Thyroid gland (tissue), 4 donors: ENCODE measurements at places on chromosomes 12 and 14. TPM values are rescaled to one million over a fixed set of nuclear protein-coding genes. Genes with fewer than 3 reads are reported as not detected.

DNA sequence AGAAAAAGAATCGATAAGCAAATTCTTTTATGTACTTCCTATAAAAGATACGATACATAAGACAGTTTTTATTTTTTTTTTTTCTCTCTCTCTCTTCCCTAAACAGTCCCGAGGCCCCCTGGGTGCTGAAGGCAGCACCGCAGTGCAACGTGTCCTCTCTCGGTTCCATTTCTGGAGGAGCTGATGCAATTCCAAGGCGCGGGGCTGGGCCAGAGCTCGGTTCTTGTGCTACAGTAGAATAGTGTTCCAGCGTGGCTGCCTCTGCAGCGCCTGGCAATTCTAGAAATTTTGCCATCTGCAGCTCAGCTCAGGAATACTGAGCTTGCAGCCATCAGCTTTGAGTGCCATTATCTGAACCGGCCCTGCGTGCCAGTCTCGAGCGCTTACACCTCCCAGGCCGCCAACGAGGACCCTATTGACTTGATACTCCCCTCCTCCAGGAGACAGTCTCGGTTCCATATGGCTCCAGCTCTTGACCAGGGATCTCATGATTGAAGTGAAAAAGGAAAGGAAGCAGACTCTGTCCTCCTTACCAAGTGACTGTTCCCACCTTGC is 630 bp downstream of the ALDH1L2 start:
- DNase-seq: peak; percentile 35

GRCh38 chr14:90523961-90524875 is 127.4 kb downstream of the CALM1 start:
- DNase-seq: no peak

DNA sequence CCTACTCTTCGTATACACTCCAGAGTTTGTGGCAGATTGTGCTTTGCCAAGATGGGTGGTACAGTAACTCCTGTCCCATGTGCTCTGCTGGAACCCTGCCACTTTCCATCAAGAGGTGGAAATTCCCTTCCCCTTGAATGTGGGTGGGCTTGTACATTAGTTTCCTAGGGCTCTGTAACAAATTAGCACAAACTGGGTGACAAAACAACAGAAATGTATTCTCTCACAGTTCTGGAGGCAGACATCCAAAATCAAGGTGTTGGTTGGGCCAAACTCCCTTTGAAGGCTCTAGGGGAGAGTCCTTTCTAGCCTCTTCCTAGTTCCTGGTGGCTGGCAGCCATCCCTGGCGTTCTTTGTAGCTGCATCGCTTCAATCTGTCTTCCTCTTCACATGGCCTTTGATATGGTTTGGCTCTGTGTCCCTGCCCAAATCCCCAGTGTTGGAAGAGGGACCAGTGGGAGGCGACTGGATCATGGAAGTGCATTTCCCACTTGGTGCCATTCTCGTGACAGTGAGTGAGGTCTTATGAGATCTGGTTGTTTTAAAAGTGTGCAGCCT is 117.5 kb downstream of the VRK1 start:
- DNase-seq: no peak

GRCh38 chr12:10319388-10319787 is 11.7 kb downstream of the KLRD1 start:
- no peak for DNase-seq

The PELI2 gene
- 11.7 TPM for total RNA-seq

DNA sequence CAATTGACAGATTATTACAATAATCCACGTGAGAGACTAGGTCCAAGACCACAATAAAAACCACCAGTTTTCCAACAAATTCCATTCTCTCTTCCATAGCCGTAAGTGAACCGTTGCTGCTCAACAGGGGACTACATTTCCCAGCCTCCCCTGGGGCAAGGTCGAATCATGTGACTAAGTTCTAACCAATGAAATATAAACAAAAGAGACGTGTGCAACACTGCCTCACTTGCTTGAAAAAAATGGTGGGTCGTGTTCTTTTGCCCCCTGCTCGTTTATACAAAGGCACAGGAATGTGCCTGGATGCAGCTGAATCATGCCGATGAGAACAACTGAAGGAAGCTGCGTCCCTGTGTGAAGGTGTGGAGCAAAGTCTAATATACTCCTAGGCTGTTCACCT is 51.1 kb downstream of the HSPB8 start:
- no peak for DNase-seq

The TTC6 gene
- 0.13 TPM for total RNA-seq

The STAB2 gene
- total RNA-seq: 0.27 TPM

GRCh38 chr12:58500399-58500798 is 419.9 kb downstream of the LRIG3 start:
- DNase-seq: no peak

GRCh38 chr12:132886529-132887477 is 602 bp downstream of the CHFR start:
- no peak for DNase-seq

The CLEC14A gene
- total RNA-seq: 23.4 TPM

DNA sequence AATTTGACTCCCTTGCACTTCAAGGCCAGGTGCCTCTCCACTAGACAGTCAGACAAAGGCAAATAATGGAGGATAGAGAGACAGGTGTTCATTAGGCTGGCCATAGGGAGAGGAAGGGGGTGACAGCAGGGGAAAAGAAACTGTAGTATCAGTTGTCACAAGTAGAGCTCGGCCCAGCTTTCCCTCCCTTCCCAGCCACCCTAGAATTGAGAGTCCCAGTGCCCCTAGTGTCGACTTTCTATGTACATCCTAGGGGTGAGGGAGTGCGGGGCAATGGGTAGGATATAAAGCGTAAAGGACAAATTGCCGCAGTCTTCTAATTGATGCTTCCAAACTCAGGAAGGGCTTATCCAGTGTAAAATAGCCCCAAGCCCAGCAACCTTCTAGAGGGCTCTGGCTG is 39.0 kb downstream of the BAZ2A start:
- DNase-seq: no peak

The AQP5 gene
- 3.5 TPM for total RNA-seq

DNA sequence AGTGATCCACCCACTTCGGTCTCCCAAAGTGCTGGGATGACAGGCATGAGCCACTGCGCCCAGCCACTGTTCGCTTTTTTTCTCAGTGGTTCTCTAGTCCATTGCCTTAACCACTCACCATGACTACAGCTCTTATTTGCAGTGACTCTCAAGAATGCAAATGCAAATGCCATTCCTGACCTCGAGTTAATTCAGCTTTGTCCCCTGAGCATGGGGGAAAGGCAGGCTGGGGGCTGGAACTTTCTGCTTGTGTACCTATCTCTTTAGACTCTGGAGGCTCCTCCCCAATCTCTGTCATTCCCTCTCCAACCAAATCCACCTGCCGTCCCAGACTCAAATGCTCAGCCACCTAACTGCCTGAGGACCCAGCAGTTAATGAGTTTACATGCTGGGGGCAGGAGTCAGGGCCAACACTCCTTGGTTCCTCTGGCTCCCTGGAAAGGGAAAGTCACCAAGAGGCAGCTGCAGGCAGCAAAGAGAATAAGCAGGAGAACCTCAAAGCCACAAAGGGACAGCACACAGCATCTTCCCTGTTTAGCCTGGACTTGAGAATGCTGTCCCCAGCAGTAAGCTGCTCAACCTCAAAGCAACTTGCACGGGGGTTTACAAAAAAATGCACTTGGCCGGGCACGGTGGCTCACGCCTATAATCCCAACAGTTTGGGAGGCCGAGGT is 5.3 kb upstream of the HNF1A start:
- DNase-seq: peak; percentile 68

- DNase-seq: no peak
These were observed 94.1 kb downstream of the SLC8A3 start for GRCh38 chr14:70094631-70095030.

The CNTN1 gene
- 1.9 TPM for total RNA-seq

DNA sequence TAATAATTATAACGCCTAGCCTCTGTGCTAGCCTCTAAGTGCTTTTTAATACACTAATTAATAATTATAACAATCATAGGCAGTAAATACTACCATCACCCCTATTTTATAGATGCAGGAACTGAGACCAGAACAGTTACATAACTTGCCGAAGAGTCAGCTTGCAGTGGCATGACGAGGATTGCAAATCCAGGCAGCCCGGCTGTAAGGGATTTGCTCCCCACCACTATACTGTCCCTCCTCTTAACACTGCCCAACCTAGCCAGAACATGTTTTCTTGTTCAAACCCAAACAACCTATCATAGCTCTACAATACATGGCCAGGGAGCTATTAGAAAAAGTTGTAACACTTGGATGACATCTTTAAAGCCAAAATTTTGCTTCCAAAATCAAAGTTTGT is 33.9 kb upstream of the VASH1 start:
- no peak for DNase-seq

The PTGER2 gene
- 0.56 TPM for total RNA-seq

GRCh38 chr12:106954462-106955376 is 988 bp upstream of the TMEM263 start:
- DNase-seq: peak; percentile 25

The UTP20 gene
- 10.8 TPM for total RNA-seq

DNA sequence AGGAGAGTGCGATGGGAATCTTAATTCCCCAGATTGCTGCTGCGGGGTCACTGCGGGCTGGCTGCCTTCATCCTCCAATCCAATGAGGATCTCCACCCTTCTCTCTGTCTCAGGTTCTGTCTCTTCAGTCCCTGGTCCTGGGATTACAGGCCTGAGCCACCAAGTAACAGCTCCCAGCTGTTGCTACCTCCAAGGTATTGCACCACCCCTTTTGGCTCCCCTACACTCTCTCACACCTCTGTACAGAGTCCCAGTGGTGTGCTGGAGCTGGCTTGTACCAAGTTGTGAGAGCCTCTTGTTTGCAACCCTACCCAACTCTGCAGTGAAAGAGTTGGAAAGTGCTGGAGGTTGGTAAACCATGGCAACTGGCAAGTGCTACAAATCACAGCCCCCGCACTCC is 10.0 kb upstream of the RILPL1 start:
- no peak for DNase-seq

DNA sequence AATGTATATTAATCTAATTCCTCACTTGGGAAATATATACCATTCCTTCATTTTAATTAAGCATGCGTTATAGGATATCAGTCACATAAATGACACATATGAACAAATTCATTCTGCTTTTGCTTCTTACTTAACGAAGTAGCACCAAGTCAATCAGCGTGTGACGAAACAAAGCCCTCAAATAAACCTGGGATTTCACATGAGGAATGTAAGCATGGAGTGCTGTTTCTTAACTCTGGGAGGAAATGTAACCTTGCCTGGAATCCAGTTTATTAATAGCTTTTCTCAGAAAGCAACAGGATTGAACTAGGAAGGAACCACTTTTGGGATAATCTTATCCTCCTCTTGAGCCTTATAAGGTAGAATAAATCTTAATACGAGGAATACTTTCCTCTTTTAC is 72.0 kb downstream of the NIN start:
- DNase-seq: no peak

The AQP2 gene
- not detected for total RNA-seq

DNA sequence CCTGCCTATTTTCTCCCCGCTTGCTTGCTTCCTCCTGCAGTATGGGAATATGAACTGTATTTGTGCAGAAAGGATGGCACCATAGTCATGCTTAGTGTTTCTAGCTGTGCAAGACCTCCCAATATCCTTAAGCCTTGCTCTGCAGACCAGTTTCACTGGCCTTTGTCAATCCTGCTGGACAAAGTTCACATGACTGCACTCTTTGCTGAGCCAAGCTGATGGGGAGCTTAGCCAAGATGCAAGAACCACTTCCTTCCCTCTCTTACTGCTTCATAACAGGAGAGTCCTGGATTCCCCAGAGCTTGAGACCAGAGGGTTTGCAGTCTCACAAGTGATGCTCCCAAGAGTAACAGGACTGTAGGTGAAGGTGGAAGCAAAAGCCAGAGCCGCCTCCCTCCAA is 3.8 kb downstream of the ASIC1 start:
- no peak for DNase-seq

- no peak for DNase-seq
These were observed 11.8 kb upstream of the TAMALIN start for GRCh38 chr12:51994959-51995358.

The ST8SIA1 gene
- total RNA-seq: 4.7 TPM

DNA sequence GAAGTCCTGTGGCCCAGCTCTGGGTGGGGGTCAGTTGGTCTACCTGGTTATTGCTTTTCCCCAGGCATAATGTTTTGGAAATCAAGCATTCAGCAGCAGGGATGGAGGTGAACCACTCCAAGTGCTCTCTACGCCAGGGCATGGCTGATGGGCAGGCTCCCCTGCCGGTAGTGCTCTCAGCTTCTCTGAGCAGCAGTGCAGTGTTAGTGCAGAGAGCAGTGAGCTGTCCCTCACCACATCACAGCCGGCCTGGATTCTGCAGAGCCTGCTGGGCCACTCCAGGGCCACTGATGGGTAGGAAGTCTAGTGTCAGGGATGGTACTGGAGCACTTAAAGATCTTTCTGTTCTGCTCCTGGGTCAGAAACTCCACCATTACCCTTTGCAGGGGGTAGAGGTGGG is 151.1 kb downstream of the CALM1 start:
- peak; percentile 17 for DNase-seq

GRCh38 chr12:77070382-77070781 is 5.0 kb upstream of the E2F7 start:
- no peak for DNase-seq

The SLCO1B1 gene
- total RNA-seq: not detected

DNA sequence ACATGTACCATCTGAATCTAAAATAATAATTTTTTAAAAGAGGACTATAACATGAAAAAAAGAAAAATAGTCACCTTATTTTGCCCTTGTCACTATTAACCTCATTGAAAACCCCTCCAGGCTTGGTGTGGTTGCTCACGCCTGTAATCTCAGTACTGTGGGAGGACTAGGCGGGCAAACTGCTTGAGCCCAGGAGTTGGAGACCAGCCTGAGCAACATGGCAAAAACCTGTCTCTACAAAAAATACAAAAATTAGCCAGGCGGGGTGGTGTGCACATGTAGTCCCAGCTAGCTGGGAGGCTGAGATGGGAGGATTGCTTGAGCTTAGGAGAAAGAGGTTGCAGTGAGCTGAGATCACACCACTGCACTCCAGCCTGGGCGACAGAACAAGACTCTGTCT is 126.3 kb upstream of the KRAS start:
- no peak for DNase-seq

- no peak for DNase-seq
These were observed 25.9 kb downstream of the ZBTB42 start for GRCh38 chr14:104826861-104827176.

The TAS2R20 gene
- total RNA-seq: 6.9 TPM

GRCh38 chr14:37142835-37143401 is 29.5 kb downstream of the SLC25A21 start:
- no peak for DNase-seq

GRCh38 chr14:89165189-89166181 is 251.5 kb downstream of the FOXN3 start:
- no peak for DNase-seq

- DNase-seq: no peak
These were observed 484.7 kb downstream of the LRIG3 start for GRCh38 chr12:58435647-58436046.

- no peak for DNase-seq
These were observed 3.9 kb upstream of the KRT6B start for GRCh38 chr12:52455821-52456220.

GRCh38 chr14:103337794-103338193 is 3.8 kb downstream of the EIF5 start:
- no peak for DNase-seq
